ENCODE measurements at places on chromosomes 1 and 21. TPM values are rescaled to one million over a fixed set of nuclear protein-coding genes. Genes with fewer than 3 reads are reported as not detected.

The MEGF6 gene
- total RNA-seq = 0.63 TPM

The MASP2 gene
- 0.24 TPM for total RNA-seq

The ENAH gene
- total RNA-seq = 75.0 TPM

The LMX1A gene
- total RNA-seq = not detected

The OR2M3 gene
- not detected for total RNA-seq

The LIN28A gene
- not detected for total RNA-seq

The PRKAA2 gene
- 0.18 TPM for total RNA-seq

The RAD54L gene
- total RNA-seq = 19.4 TPM

The DEPDC1 gene
- total RNA-seq = 23.3 TPM

The LCA5L gene
- 0.42 TPM for total RNA-seq

The ADORA1 gene
- 0.21 TPM for total RNA-seq

All from foreskin keratinocyte (primary cell).